Stimulated activated CD8-positive, alpha-beta memory T cell treated with anti-CD3 and anti-CD28 coated beads, Interleukin-15, amount 100 ng/mL, for 4 hours (primary cell): ENCODE measurements at places on chromosomes 3 and 15.

GRCh38 chr15:61155741-61156700 is 73.1 kb downstream of the RORA start:
- no peak for DNase-seq

DNA sequence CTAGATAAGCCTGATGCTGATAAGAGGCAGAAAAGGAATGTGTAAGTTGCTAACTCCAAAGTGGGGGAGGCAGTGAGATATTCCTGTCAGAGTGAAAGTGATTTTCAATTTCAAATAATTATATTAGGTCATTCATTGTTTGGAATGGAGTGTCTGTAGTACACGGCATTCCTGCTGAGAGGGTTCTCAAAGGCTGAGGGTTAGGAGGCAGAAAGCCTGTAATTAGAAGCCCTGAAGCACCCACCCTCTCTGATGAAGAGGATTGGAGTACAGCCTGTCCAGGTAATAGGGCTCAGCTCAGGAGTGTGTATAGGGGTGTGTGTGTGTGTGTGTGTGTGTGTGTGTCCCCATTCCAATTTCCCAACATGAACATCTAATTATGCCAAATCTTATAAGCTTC is 486.8 kb downstream of the MAGI1 start:
- DNase-seq, result no peak

GRCh38 chr3:177724020-177724638 is 526.8 kb upstream of the TBL1XR1 start:
- no peak for DNase-seq

- no peak for DNase-seq
Observed at GRCh38 chr15:67190813-67191212, 63.6 kb downstream of the AAGAB start.

DNA sequence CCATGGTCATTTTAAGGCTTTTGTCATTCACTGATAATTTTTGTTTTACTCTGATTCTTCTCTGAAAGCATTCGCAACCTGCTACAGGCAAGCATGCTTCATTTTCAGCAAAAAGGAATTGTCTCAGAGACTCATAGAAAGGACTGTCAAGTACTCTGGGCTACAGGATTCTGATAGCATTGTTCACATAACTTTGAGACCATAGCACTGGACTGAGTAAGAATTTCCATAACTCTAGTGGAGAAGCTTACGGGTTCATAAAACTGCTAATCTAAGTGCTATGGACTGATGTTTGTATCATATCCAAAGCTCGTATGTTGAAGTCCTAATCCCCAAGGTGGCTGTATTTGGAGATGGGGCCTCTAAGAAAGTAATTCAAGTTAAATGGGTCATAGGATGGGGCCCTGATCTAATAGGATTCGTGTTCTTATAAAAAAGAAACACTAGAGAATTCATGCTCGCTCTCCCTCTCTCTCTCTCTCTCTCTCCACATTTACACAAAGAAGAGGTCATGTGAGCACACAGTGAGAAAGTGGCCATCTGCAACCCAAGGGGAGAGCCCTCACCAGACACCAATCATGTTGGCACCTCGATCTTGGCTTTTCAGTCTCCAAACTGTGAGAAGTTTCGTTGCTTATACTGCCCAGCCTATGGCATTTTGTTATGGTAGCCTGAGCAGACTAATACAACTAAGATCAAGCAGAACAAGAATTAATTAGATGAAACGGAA is 60.4 kb downstream of the CRYGS start:
- no peak for DNase-seq

- DNase-seq, result no peak
Observed at GRCh38 chr3:138412821-138413551, 21.4 kb upstream of the ESYT3 start.

DNA sequence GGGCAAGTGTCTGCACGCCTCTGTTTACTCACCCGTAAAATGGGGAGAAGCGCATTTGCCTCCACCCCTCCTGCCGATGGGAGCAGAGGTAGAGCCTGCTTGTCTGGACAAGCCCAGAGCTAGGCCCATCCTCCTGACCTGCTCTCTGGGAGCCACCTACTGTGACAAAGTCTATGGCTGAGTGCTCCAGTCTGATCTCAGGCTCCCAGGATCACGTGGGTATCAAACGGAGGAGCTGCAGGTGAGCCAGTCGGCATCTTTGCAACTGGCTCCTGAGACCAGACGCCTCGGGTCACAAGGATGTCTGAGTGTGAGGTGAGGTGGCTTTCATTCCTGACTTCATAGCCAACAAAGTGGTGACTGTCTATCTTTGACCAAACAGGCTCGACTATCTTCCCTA is 2.1 kb upstream of the ALDH1A3 start:
- no peak for DNase-seq

GRCh38 chr3:42778644-42779043 is 5.6 kb upstream of the CCDC13 start:
- no peak for DNase-seq

GRCh38 chr15:100602823-100603393 is 519 bp downstream of the ASB7 start:
- no peak for DNase-seq

DNA sequence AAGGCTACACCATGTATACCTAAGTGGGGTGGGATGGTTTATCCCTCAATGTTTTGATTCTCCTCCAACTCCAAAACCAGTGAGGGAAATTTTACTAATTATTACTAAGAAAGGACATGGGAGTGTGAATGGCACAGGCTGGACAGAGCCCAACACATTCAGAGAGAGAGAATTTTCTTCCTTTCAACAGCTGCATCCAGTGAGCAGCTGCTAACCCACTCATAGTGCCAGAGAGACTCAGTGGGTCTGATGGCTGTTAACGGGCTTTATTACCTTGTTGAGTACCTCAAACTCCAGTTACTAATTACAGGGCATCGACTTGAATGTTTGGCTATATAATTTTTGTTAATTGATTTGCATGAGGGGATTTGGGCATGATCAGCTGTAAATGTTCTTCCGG is 75.8 kb downstream of the RORA start:
- DNase-seq, result no peak

- DNase-seq, result no peak
Observed at GRCh38 chr3:53956586-53956985, 64.9 kb upstream of the SELENOK start.

GRCh38 chr3:194471863-194472262 is 14.9 kb downstream of the ATP13A3 start:
- no peak for DNase-seq

- DNase-seq, result no peak
Observed at GRCh38 chr3:85255949-85256348, 297.2 kb downstream of the CADM2 start.

- DNase-seq, result no peak
Observed at GRCh38 chr3:197854596-197855343, 63.7 kb downstream of the LRCH3 start.

DNA sequence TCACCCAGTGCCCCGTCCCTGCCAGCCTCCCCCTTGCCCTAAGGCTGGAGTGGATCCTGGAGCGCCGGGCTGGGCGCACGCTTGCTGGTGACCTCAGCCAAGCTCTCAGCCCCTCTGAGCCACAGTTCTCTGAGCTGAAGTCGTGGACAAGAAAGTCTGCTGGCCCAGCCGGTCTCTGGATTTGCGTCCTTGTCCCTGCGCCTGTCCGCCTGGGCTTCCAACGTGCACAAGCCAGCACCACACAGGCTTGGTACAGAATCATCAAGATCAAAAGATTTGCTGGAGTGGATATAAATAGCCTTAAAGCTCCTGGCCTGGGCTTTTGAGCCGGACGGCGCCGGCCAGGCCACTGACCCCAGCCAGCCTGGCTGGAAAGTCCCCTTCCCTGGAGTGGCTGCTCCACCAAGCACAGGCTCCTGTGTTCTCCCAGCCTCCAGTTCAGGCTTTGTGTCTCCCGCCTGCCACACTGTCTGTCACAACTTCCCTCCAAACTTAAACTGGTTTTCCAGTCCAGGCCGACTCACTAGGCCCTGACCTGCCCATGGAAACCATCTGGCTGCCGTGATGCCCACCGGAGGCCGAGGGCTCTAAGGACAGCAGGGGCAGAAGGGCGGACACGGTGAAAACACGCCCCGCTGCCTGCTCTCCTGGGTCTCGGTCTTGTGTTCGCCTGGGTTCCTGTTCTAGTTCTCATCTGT is 156.2 kb downstream of the NUP210 start:
- no peak for DNase-seq

GRCh38 chr3:10205451-10206165 is 40.9 kb downstream of the IRAK2 start:
- DNase-seq, result no peak

DNA sequence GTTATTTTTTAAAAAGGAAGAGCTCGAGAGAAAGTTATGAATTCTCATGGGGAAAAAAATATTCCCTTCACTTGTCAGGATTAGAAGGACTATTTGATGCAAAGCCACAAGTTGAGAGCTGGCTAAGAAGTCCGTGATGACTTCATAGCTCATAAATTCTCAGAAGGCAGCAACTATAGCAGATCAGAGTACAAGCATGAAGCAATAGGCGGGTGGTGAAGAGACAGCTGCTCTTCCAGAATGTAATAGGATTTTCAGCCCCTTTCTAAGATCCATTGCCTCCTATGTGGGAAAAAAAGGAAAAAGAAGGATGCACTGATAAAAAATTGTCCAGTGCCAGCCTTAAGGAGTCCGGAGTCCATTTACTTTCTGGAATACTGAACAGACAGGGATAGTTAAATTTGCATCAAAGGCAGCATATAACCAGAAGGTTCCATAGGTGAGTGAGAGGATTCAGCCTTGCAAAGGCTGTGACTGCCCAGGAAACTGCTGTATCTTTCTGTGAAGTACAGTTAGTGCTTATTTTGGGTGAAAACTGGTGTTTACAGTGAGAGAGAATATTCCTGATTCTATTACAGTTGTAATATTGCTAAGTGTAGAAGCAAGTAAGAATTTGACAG is 929.5 kb upstream of the ALCAM start:
- DNase-seq, result no peak
